MG63 (cell line): ENCODE measurements at places on chromosomes 6 and 20. TPM values are rescaled to one million over a fixed set of nuclear protein-coding genes. Genes with fewer than 3 reads are reported as not detected.

DNA sequence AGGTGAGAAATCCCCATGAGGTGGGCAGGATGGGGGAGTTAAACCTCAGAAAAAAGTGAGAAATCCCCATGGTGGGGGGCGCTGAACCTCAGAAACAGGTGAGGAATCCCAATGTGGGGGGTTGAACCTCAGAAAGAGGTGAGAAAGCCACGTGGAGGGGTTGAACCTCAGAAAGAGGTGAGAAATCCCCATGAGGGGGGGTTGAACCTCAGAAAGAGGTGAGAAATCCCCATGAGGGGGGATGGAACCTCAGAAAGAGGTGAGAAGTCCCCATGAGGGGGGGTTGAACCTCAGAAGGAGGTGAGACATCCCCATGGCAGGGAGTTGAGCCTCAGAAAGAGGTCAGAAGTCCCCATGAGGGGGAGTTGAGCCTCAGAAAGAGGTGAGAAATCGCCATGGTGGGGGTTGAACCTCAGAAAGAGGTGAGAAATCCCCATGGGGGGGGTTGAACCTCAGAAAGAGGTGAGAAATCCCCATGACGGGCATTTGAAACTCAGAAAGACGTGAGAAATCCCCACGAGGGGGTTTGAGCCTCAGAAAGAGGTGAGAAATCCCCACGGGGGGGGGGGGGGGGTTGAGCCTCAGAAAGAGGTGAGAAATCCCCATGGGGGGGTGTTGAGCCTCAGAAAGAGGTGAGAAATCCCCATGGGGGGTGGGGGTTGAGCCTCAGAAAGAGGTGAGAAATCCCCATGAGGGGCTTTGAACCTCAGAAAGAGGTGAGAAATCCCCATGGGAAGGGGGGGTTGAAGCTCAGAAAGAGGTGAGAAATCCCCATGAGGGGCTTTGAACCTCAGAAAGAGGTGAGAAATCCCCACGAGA, 14.3 kb upstream of the GOPC start:
- DNase-seq, result no peak

DNA sequence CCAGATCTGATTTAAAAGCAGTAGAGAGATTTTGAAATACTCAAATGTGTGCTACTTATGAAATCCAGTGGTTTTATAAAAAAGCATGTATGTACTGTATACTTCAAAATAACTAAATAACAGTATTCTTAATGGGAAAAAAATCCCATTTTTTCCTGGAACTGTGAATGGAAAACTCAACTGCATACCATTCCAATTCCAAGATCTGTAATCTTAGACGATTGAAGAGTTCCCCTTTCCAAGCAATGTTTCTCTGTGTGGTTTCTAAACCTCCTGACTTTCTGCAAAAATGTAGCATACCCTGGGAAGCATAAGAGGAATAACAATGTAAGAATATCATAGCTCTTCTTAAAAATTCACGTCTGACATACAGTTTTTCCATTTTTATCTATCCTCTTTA, 40.3 kb upstream of the HIVEP2 start:
- DNase-seq, result no peak

DNA sequence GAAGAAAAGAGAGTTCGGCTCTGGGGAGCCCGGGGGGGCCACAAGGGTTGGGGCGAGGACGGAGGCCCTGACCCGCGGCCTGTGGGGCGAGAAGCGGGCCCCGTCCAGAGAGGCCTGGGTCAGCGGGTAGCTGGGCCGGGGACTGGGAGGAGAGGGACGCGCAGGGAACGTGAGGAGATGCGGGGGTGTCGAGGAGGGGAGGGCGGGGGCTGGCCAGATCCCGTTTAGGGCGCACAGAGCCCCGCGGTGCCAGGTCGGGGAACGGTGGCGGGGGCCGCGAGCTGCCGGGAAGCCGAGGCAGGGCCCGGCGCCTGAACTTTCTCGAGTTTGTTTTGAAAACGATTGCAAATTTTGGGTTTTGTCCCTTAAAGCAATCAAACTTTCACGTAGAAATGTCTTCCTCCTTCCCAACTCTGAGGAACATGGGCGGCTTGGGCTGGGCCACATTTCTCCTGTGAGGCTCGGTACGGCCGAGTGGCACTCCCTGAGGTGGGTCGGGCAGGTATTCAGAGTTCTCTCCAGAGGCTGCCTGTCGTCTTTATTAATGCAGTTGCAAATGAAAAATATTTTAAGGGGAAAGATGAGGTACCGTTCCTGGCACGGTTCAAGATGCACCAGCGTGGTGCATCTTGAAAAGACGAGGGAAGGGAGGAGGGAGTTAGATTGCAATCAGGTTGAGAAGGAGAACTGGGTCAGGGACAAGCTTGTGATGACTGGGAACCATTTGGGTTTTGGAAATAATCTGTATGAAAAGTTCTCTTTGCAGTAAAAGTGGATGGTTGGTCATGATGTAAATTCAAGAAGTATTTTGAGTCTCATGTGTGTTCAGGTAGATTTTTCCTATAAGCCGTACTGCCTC, 972 bp downstream of the RNF8 start:
- peak; percentile 58 for DNase-seq

DNA sequence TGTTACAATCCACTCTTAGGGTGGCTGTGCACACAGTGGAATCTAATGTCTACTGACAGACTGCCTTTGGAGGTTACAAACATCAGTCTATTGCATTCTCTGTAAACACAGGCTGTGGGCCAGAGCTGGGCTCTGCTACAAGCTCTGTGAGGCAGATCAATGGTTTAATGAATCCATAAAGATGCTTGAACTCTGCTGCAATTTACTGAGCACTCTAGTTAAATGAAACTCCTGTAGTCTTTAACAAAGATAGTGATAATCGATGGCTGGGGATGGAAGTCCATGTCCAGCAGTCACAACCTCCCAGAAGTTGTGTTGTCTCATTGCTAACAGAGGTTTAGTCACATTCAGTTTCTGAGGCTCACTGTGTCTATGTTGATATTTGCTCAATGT, 50.5 kb downstream of the SOBP start:
- no peak for DNase-seq

GRCh38 chr6:33854572-33855030, 50.8 kb upstream of the MLN start:
- DNase-seq, result no peak

The RIPOR3 gene
- total RNA-seq, result 0.07 TPM in 1 of 2 replicates, not detected in the other
